Stimulated activated CD4-positive, alpha-beta T cell treated with anti-CD3 and anti-CD28 coated beads, Interleukin-2, amount 100 ng/mL, for 24 hours (primary cell): ENCODE measurements at places on chromosomes 2 and 18.

DNA sequence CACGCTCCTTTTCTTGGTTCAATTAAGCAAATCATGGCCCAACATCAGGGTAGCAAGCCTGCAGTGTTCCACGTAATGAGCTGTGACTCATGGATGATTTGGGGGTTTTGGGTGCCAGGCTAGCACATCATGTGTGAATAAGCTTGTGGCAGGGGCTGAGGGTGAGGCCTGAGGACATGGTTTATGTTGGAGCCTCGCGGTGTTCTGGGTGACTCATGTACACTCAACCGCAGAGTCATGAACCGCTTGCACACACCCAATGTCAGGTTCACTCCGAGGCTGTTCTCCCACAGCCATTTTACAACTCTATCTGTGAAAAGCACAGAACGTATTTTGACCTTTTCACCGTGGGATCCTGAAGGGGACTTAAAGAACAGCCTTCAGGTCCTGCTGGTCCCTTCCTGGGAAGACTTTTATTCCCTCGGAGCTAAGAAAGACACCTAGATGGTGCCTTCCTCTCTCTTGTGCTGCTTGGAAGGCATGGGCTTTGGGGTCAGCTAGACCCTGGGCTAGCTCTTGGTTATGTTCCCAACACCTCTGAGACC is 139.9 kb upstream of the ZEB2 start:
- peak; percentile 40 for DNase-seq

DNA sequence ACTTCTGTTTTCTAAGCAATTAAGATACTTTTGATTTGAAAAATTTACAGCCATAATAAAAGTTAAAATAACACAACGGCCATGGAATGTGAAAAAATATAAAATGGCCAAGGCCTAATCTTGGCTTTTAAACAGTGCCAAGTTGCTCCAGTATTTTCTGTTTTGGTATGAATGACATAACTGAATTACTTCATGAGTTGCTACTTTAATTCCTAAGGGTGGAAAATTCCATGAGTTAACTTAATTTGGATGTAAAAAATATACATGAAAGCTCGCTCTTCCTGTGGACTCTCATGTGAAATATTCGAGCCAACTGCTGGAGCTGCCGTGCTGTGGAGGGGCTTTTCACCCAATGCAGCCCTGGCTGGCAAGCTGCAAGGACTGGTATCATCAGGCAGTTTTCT is 286.0 kb upstream of the CCDC68 start:
- DNase-seq, result no peak

- DNase-seq, result no peak
These were observed 157.7 kb downstream of the TWIST2 start for GRCh38 chr2:239005586-239005985.

- DNase-seq, result no peak
These were observed 237.6 kb upstream of the UBE2E3 start for GRCh38 chr2:180742801-180743200.

- no peak for DNase-seq
These were observed 13.6 kb downstream of the FHOD3 start for GRCh38 chr18:36311026-36311570.

DNA sequence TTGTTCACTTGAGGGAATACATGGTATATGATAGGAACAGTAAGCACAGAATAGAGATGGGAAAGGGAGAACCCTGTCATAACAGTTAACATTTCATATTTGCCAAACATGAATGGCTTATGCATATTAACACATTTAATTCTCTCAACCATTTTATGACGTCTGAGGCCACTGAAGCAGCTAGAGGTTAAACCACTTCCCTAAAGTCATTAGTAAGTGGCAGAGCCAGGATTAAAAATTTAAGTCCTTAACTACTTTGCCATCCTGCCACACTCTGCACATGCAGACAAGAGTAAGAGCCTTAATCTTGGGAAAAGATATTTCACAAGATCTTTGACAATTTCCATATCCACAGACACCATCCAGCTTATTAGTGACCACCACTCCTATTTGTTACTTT is 2.1 kb downstream of the LIPT1 start:
- no peak for DNase-seq
